ENCODE measurements at places on chromosomes 3 and 15.

DNA sequence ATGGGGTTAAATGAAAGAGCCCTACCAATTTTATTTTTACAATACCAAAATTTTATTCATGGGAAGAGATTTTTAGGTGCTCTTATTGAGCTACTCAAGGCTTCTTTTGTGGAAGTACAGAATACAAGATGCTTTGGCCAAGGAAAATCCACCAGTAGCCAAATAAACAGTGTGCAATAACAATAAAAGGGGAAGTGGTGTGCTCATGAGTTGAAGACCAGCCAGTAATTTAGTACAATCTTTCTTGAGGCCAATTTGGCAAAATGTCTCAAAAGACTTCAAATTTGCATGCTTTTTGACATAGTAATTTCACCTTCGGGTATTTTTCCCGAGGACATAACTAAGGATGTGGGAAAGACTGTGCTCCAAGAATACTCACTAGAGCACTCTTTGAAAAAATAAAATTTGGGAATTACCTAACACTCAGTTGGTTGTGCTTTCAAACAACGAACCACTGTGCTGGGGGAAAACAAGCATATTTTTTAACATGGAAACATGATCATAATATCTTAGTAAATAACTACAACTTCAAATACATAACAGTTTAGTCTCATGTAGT lies 294.0 kb downstream of the DIPK2A start:
- no peak for DNase-seq

- DNase-seq: no peak
Measured at GRCh38 chr3:17030438-17030837, 145.7 kb downstream of the PLCL2 start.

GRCh38 chr3:4834403-4834866 lies 144.8 kb upstream of the BHLHE40 start:
- no peak for DNase-seq

DNA sequence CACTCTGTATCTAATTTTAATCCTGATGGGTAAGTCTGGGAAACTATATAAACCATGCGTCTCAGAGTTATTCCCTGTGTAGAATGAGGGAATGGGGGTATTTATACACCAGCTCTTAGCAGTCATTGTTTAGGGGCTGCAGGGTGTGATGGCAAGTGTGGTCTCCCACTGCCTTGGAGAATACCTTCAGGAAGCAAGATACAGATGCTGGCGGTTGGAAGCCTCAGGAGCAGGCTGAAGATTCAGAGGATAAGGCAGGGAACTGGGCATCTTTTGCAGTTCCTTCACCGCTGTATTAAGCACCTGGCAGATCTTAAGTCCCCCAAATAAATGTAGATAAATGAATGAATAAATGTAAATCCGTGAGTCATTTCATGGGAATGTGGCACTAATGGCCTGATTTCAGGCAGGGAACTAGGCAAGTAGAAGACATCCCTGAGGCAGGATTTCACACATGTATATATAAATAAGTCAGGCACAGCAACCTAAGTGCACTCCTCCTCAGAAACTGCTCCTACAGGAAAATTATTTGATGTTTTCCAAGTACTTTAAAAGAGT lies 209.2 kb upstream of the GADL1 start:
- no peak for DNase-seq

GRCh38 chr3:193780397-193780796 lies 187.4 kb downstream of the OPA1 start:
- DNase-seq: no peak

GRCh38 chr3:83189634-83190033 lies 1428.2 kb upstream of the GBE1 start:
- no peak for DNase-seq

DNA sequence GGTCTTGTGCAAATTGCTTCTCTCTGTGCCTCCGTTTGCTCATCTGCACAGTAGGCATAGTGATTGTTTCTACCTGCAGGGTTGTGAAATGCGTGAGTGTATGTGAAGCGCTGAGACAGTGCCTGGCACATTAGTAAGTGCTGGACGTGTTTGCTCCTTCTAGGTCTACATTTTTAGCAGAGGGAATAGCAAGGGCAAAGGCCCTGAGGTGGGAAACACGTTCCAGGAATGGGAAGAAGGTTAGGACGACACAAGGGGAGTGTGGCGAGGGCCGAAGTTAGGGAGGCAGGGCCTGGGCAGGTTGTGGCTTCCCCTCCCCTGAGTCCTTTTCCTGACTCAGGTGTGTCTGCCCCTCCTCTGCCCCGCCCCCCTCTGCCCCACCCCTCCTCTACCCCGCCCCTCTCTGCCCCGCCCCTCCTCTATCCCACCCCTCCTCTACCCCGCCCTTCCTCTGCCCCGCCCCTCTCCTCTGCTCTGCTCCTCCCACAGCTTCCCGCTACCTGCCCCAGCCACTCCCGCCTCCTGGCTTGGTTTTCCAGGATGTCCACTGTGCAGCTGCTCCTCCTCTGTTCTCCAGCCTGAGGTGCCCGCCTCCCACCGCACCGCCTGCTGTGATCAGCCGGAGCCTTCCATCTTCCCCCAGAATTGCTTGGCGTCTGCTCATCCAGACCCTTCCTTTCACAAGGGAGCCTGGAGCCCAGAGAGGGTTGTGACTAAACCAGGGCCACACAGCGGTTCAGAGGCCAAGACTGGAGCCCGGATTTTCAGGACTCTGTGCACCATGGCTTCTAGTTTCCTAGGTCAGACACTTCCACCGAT lies 31.1 kb upstream of the SMAD6 start:
- DNase-seq: no peak
